ENCODE measurements at places on chromosomes 13 and 19.

GRCh38 chr13:51621602-51622001 lies 37.3 kb downstream of the WDFY2 start:
- no peak for DNase-seq

DNA sequence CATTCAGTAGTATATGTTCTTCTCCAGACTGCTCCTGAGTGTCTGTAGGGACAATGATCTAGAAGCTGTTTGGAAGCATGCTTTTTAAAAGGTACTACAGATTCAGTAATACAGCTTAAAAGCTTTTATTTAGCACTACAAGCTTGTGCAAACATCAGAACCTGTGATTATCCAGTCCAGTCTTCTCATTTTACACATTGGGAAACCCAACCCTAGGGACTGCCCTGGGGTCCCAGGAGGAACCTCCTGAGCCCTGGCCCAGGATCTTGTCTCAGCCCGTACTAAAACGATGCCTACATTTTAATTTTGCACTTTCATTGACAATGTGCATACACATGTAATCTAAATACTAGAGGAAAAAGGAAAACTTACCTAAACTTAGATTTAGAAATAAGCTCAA lies 12.5 kb downstream of the DOCK9 start:
- DNase-seq, result peak; percentile 14

GRCh38 chr13:30739761-30740642 lies 4.7 kb downstream of the ALOX5AP start:
- DNase-seq, result no peak

DNA sequence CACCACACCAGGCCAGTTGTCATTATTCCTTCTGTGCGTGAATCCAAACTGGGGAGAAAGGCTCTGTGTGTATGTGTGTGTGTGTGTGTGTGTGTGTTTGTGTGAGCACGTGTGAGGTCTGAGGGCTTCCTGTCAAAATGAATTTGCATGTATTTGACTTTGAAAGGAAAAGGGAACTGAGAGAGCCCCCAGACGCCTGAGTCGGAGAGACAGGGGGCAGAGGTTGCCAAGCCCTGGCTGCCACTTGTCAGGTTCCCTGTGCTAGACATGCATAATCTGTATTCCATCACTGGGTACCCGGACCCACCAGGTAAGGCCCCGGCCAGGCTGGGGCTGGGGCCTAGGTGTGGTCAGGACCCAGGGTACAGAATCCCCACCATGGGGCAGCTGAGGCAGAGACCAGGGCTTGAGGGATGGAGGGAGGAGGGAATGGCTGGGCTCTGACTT lies at the start of gene CLEC17A:
Gene CLEC17A (plus strand): TSS at position 191 of the 447 bp plus-strand sequence. CDS start 77 bp downstream, at position 268.
- DNase-seq, result no peak

- no peak for DNase-seq
Observed at GRCh38 chr13:81907787-81908372, 1567.0 kb upstream of the SPRY2 start.
